Choroid plexus epithelial cell (primary cell): ENCODE measurements at places on chromosomes 12 and 14.

DNA sequence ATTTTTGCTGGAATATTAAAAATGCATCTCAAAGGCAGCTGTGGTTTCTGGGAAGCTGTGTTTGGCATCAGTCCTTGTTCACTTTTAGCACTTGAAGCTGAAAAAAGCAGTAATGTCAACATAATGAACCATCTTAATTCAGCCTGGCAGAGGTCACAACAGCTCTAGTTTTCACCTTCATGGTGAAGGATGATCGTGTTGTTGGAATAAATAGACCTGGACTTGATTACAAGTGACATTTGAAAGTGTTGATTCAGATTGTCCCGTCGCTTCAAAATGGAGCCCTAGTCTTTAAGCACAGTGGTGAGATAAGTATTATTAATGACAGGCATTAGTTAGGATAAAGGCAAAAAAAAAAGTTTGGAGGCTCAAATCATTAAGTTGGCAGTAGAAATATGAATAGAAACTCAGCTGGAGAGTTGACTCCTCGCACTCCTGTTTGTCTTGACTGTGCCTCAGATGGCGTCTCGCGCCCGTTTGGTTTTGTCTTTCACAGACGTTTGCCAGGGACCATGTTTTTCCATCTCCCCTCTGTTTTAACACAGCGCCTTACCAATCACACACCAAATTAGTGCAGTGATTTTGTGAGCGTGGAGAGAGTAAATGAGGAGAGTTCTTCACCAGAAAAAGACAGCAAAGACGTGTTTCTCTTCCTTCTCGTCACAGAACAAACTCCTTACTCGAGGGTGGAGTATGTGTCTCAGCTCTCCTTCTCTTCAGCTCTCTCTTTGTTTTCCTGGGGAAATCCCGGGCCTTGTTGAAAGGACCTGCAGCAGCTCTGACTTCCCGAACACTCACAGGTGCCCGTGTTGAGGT is 53.4 kb upstream of the MMP17 start:
- DNase-seq, result no peak

DNA sequence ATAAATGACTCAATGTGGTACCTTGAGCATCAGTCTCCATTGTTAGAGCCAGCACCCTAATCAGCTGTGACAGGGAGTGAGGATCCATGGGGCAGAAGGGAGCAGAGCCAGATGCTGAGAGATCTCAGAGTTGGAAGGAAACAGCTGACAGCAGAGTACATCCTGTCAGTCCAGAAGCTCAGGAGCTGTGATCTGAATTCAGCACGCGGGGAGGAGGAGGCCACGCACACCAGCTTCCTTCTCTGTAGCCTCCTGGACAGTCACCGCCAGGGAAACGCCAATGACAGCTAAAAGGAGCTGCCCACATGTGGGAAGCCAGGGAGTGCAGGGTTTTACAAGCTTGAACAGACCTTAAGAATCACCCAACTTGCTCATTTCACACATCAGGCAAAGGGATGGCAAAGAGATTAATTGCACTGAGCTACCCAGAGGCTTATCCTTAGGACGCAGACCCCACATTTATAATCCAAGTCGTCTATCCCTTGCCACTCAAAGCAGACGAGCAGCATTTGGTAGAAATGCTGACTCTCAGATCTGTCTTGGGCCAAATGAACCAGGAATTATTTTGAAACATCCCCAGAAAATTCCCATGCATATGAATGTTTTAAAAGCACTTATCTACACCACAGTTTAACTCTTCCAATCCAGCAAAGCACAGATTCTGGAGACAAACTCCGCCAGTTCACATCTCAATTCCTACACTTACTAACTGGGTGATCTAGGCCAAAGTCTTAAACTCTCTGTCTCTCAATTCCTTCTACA is 322.6 kb upstream of the TMTC1 start:
- no peak for DNase-seq

DNA sequence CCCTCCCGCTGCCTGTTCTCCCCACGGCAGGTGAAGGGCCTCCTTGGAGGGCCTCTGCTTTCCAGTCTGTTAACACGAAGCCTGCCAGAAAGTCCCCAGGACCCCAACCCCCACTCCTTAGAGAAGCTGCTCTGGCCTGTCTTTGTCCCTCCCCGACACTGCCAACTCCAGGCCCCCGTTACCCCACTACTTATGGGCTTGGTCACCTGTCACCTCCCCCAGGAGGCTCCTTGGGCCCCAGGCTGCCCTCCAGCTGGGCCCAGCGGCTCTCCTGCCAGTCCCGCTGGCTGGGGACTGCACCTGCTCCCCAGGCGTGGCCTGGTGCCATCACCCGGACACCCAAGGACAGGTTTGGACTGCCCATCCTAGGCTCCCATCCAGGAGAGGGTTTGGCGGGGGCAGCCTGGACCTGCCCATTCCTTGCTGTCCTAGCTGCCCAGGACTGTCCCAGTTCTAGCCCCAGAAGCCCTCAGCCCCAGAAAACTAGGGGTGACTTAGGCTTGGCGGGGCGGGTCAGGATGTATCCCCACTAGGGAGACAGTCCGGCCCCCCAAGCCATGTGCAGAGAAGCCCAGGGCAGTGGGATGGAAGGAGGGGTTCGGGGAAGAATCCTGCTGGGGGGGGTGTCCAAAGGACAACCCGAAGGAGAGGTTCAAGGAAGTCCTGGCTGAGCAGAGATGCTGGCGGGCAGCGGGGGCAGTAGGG is 155.7 kb upstream of the C14orf180 start:
- DNase-seq, result no peak

DNA sequence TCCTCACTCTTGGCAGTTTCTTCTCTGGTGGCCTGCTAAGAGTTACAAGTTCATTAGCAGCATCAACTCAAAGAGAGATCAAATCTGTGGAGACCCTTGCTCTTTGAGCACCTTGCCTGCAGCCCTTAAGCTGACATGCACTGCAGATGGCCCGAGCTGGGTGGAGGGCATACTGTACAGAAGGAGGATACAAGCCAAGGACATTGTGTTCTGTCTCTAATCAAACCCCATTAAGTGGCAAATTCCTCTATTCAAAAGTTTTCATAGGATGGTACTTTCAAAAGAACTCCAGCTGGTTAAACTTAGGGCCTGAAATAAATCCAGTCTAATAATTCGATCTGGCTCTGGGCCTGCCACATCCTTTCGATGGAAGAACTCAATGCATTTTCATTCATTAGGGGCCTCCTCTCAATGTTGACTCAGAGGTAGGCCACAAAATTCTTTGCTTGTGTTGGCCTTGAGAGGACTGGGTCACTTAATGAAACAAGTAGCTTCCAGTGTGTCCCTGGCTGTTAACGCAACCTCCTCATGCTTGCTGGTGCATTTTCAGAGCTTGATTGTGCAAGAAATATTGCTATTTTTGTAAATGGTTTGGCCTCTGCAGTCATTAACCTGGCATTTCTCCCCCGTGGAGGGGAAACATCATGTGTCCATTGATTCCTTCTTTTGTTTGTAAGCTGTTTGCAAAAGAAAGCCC is 318.2 kb downstream of the NUAK1 start:
- peak; percentile 93 for DNase-seq

DNA sequence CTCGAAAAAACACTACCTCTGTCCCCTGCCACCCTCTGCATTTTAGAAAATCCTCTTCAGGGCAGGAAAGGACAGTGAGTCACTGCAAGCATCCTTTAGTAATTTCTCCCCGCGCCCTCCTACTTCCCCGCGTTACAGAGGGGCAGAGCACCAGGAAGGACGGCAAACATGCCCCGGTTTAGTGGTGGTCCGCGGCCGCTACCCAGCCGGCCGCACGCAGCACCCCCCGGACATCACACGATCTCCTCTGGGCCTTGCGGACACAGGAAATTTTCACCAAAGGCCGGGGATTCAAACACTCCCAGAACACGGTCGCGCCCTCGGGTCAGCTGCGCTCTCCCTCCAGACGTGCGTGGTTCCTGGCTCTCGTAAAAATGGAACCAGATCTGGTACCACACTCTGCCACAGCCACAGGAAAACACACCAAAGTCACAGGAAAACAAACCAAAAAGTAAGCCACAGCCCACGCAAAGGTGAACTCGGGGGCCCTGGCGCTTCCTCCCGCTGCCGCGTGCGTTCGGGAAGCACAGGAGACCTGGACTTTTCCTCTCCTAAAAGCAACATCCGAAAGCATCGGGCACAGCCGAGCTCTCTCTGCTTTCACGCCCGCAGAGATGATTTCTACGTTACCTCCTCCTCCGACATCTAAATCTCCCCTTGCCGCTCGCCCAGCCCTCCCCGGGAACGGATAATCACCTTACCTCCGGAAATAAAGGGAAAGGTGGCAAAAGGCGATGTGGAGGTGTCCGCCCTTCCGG is 839 bp downstream of the SLC38A1 start:
- peak; percentile 34 for DNase-seq

DNA sequence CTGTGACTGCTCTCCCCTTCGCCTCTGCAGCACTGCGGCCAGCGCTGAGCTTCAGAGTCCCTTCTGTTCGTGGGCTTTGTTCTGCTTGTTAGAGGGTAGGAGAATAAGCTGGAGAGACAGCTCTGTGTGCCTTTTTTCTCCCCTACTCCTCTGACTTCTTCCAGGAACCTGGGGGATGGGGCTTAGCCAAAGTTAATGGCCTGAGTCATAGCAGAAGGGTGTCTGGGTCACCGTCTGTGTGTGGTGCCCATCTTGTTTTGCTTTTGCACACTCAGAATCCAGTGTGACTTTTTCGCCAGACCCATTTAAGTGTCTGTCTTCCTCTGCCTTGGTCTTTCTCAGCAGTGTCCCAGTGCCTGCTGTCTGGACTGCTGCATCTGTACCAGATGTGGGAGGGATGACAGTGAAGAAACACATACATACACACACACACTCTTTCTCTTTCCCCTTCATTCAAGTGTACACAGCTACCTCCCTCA is 3.0 kb downstream of the KIF5A start:
- DNase-seq, result peak; percentile 16

- no peak for DNase-seq
Measured at GRCh38 chr12:52144512-52145227, 47.1 kb downstream of the KRT80 start.

- DNase-seq, result no peak
Measured at GRCh38 chr12:64528616-64529015, 76.7 kb downstream of the TBK1 start.

DNA sequence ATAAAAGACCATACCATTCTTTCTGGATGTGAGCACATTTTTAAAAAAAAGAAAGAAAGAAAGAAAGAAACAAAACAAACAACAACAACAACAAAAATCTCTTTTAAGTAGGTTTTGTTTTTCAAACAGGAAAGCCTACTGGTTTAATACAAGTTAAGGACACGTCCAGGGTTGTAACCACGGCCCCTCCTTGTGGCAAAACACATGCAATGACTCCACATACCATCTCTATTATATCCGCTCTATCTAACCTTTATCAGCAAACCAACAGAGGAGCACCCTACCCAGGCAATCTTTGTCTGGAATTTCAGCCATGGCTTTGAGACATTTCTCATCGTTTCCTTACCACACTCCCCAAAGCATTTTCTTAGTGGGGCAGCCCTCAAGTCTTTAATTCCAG is 360.5 kb upstream of the TMPO start:
- DNase-seq, result peak; percentile 8

GRCh38 chr12:124592050-124592449 is 24.6 kb upstream of the NCOR2 start:
- DNase-seq, result peak; percentile 55

- no peak for DNase-seq
Measured at GRCh38 chr14:105337433-105337832, 22.9 kb downstream of the PACS2 start.

DNA sequence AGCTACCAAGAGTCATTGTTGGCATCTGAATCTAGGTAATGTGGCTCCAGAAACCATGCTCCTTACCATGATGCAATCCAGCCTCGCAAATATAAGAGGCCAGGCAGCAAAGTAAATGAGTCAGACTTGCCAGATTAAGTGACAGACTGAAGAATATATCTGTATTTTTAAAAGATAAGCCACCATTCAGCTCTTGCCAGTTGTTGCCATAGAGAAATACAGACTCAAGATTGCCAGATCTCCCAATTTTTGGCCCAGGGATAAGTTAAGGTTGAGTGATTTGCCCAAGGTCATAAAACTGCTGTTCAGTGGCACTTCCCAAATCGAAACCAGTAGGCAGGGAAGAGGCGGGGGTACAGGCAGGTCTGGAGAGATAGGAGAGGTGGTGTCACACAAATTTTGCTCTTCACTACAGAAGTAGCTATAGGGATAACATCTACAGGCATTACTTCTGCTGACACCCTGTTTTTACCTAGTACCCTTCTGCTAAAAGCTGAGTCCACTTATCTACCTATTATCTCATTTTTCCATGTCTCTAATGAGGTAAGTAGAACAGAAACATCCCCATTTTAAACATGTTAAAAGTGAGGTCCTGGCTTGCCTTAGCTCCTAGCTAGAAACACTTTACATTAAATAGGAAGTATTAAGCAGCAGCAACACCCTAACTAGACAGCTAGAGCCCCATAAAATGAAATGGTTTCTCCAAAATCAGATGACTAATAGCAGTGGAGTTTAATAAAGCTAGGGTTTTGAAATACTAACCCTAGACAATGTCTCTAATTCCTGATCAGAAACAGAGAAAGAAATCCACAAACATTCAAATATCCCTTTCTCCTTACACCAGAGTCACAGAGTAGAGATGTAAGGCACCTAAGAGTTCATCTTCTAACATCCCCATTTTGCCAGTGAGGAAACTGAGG is 19.5 kb downstream of the DCAF5 start:
- DNase-seq, result peak; percentile 84

- no peak for DNase-seq
Measured at GRCh38 chr12:78331181-78331580, 500.5 kb downstream of the NAV3 start.

- DNase-seq, result no peak
Measured at GRCh38 chr14:105865904-105866840, 339.8 kb downstream of the TMEM121 start.

GRCh38 chr14:59564366-59564765 is 12.2 kb downstream of the CCDC175 start:
- DNase-seq, result no peak

- DNase-seq, result no peak
Measured at GRCh38 chr12:120940006-120940405, 35.8 kb upstream of the SPPL3 start.

- DNase-seq, result peak; percentile 74
Measured at GRCh38 chr14:92473261-92473968, 40.2 kb upstream of the RIN3 start.

DNA sequence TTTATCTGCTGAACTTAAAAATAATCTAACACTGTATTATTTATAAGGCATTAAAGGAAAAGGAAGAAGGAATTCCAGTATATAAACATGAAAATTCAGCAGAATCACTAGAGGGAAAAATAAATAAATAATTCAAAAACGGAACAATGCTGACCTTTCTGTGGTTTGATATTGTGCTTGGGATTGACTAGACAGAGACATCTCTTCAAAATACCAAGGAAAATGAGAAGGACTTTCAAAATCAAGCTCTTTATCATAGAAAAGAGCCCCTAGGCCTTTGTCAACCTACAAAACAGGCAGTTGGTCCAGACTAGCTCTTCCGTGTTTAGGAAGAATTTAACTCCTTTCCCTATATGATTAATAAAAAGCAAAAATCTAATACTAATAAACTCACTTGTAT is 6.3 kb upstream of the FLRT2 start:
- DNase-seq, result no peak

- peak; percentile 82 for DNase-seq
Measured at GRCh38 chr12:55842681-55843429, at the start of gene MMP19. Gene MMP19 (minus strand): TSS chr12:55842936. CDS start chr12:55842830, 106 bp downstream.

GRCh38 chr12:88856201-88856600 is 275.9 kb upstream of the KITLG start:
- no peak for DNase-seq
